ENCODE measurements at places on chromosomes 3 and 15.

DNA sequence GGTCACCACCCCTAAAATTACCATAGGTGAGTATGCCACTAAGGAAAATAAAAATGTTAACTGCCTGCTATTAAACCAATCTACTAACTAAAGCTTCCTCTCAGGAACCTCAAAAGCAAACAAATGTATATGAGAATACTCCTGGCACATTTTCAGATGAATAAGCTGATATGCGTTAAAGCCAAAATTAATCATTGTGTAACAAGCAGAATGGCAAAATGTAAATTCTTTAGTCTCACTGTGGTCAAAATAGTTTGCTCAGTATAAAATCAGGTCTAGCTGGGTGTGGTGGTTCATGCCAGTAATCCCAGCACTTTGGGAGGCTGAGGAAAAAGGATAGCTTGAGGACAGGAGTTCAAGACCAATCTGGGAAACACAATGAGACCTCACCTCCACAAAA lies 53.6 kb downstream of the SUMF1 start:
- no peak for DNase-seq

DNA sequence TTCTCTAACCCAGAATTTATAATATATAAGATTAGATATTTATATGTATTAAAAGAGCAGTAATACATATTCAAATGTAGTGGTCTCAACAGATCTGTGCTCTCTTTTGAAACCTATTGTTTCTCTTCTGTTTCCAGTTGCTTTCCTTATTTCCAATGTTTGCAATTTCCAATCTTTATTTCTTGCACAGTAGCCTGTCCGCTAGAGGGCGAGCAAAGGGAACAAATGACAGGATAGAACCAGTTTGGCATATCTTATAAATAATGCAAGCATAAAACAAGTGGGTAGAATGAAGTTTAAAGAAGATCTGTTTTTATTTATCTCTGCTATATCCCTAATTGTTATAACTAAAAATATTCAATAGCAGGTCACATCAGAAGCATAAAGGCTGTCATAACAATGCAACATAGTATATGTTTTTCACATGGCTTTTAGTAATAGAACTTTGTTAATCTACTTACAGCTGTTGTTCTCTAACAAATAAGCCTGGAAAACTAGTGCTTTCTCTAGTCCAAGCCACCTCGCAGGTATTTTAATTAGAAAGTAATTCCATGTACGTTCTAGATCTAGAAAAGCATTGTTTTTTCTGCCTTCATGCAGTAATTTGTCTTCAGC lies 15.1 kb upstream of the TCAIM start:
- no peak for DNase-seq

GRCh38 chr15:47300596-47300995 lies 416.7 kb upstream of the SEMA6D start:
- no peak for DNase-seq

DNA sequence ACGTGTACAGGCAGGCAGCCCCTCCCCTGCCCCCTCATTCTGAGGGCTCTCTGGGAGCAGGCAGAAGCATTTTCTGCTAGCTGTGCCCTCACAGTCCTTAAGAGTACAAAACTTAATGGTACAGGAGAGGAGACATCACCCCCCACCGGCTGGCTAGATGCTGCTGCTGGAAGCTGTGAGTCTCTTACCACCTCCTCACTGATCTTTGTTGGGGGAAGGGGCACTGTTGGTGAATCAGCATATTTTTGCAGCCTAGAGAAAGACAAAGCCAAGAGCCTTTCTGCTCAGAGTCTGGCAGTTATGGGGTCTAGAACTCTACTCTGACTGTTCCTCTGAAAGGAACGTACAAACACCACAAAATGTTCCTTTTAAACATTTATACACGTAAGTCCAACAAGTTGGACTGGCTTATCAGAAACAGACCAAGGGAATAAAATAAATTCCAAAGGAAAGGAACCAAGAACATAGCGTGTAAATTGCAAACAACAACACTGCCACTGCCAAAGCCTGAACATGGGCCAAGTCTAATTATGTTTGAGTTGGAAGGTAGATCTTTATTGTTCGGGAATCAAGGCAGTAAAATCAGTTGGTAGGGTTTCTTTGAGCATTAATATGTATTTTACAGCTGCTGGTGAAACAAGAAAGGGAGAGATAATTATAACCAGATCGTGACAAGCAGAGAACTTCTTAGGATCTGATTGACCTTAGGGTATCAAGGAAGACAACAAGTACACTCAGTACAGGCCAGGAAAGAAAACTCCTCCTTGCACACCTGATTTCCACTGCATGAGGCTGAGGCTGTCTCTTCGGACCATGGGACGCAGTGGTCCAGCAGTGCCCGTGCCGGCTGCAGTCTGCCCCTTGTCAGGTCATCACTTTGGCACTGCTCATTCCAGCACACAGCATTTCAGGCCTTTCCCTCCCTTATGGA lies 27.4 kb downstream of the CLK3 start:
- DNase-seq, result no peak

GRCh38 chr15:66078929-66079275 lies 174.6 kb downstream of the MEGF11 start:
- no peak for DNase-seq

- no peak for DNase-seq
Measured at GRCh38 chr3:114527036-114527644, 233.3 kb downstream of the TIGIT start.

DNA sequence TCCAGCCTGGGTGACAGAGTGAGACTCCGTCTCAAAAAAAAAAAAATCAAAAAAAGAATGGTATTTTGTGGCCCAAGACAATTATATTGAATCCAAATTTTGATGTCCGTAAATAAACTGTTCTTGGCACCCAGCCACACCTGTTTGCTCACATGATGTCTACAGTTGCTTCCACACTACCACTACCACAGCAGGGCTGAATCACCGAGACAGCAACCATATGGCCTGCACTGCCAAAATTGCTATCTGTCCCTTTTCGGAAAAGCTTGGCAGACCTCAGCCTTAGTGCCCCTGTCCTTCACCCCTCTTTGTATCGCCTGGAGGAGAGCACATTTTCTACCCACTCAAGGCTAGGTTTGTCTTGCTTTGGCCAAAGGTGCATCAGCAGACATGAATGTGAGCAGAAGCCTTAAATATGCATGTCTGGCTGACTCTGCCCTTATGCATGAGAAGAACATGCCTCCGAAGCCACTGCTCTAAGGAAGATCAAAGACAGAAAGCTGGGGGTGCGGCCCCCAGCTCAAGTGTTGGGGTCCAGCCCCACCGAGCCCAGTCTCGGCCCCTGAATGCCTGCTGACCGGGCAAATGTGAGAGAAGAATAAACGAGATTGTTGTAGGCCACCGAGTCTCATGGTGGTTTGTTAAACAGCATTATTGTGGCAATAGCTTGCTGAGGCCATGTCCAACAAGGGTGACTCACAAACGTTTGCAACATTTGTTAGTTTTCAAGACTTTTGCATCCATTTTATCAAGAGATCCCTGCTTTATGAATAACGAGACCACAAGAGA lies 108.1 kb downstream of the TPRA1 start:
- no peak for DNase-seq

DNA sequence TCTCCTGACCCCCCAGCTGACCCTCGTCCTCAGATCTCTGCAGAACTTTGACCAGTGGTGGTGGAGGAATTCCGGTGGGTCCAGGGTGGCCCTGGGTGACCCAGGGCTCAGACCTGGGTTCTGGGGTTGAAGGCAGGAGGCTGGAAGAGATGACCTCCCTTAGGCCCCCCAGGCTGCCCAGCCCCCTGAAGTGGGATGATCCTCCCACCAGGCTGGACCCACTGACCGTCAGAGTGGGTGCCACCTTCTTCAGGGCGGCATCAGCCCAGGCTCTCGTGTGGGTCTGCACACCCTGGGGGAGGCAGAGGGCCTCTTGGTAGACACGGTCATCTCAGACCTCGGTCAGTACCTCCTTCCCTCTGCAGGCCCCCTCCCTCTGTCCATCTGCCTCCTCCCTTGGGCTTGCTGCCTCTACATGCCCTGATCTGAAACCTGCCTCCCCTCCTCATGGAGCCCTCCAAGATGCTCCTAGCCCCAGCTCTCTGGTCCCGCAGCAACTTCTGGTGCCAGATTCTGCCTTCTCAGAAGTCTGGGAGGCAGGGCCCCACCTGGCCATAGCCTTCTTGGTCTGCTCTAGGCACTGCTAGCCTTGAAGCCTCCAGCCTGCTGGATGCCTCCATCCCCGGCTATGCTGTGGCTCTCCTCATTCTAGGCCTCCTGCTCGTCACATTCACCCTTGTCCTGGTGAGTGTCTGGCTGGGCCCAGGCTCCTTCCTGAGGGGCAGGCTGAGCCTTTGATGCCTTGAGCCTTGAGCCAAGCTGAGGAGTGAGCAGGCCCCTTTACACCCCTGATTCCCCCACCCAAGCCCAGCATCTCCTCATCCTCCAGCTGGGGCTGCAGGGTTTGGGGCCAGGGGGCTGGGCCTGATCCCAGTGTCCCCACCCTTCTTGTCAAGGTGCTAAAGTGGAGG lies 49.1 kb upstream of the CSPG4 start:
- DNase-seq, result no peak

- no peak for DNase-seq
Measured at GRCh38 chr3:17153209-17153608, 268.5 kb downstream of the PLCL2 start.

DNA sequence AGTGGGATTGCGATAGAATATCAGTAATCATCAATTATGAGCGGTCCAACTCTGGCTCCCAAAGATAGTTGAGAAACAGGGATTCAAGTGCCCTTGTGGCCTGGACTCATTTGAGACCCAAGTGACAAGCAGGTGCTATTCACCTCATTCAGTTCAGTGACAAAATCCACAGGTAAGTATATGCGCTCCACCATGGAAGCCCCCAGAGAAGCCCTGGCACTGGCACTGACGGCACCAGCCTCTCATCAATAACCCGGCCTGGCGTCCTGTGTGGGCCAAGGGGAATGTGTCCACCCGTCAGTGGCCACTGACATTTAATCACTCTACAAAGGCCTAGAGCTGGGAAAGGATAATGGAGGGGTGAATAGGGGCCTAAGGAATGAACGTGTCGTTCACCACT lies 117.2 kb downstream of the ADCY5 start:
- DNase-seq, result no peak

GRCh38 chr15:52103217-52104207 lies 9.1 kb downstream of the BCL2L10 start:
- DNase-seq, result no peak

GRCh38 chr15:36126194-36126593 lies 453.2 kb upstream of the CDIN1 start:
- DNase-seq, result no peak

DNA sequence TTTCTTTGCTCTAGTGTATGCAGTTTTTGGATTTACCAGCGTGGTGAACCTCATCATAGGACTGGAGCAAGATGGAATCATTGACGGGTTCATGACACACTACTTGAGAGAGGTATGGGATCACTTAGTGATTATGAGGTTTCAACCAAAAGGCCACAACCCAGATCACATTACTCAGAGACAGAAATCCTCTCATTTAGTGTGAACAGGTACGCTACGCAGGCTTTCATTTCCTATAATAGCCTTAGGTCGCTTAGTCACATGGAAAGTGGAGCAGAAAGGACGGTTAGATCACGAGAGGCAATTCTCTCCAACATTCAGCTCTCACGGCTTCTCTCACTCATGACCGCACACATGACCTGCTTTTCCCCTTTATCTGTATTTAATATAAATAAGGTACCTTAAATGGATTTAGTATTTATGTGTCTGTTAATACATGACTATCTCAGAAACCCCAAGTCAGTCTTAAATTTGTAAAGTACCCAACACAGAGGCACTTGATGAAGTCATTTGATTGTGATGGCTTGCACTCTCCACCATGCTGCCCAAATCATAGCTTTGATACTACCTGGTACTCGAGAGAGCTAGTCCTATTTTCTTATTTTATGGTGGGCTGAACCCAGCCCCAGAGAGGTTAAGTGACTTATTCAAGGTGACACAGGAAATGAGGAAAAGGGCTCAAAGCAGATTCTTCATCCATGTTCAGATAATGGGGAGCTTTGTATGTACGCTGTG lies 8.6 kb downstream of the TM6SF1 start:
- no peak for DNase-seq

DNA sequence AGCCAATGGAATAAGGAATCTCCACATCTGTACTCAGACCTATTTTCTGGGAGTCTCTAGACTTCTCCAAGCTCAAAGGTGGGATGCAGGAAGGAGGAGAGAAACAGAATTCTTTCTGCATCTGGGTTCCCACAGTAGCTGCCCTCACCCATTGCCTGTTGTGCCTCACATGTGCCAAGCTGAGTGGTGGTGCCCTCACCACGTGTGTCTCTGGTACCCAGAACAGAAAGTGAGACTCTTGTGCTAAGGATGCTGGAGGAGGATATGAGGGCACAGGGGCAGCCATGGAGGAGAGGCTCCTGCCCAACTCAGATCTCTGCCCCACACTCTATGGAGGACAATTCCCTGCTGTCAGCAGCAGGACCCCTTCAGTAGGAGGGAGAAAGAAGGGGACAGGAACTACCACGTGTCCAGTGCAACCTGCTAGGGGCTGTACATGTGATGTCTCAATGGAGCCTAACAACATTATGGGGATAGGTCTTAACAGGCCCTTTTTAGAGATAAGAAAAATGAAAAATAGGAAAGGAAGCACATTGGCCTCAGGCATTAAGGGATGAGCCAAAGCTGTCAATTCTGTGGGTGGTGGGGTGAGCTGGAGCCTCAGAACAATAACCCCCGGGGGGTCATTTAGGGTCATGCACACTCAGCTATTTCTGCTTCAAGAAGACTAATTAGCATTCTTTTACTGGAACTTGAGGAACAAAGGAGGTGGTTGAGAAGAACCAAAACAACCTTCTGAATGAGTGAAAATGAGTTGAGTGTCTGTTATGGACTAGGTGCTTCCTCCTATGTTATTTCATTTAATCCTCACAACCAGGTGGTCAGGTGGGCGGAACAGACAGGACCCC lies 16.3 kb upstream of the NOX5 start:
- no peak for DNase-seq

- no peak for DNase-seq
Measured at GRCh38 chr15:85047271-85047948, 65.8 kb downstream of the PDE8A start.

- DNase-seq, result no peak
Measured at GRCh38 chr3:111763968-111764367, 95.1 kb upstream of the PHLDB2 start.

DNA sequence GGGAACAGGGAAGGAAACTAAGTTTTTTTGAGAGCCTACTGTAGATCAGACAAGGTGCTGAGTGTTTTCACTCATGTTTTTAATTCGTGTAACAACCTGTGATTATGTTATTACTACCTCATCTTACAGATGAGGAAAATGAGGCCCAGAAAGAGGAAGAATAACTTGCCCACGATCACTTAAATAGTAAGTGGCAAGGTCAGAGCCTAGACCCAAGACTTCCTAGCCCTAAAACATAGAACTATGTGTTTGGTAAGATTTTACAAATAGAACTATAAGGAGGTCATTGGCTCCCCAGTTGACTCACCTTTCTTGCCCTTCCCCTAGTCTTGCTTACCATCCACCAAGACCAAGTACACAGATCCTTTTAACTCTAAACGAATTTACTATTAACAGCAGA lies 13.7 kb downstream of the SENP8 start:
- no peak for DNase-seq

GRCh38 chr3:49416867-49417266 lies 4.6 kb downstream of the TCTA start:
- no peak for DNase-seq
